ENCODE measurements at places on chromosomes 6 and 20. TPM values are rescaled to one million over a fixed set of nuclear protein-coding genes. Genes with fewer than 3 reads are reported as not detected.

GRCh38 chr6:166852451-166852975, 103.8 kb downstream of the RNASET2 start:
- no peaks in the 10 kb centered on the region for H3K4me1 ChIP-seq
- DNase-seq = no peak
- H3K27ac ChIP-seq = no peak overlapping the region
- no peak overlapping the region for H3K4me3 ChIP-seq
- no peaks in the 10 kb centered on the region for H3K36me3 ChIP-seq

GRCh38 chr6:17503051-17503450, 97.1 kb upstream of the FAM8A1 start:
- H3K4me1 ChIP-seq = no peaks in the 10 kb centered on the region
- H3K36me3 ChIP-seq = no peaks in the 10 kb centered on the region
- no peak overlapping the region for H3K4me3 ChIP-seq
- no peak overlapping the region for H3K27ac ChIP-seq
- no peak for DNase-seq
- H3K27me3 ChIP-seq = no peaks in the 10 kb centered on the region

GRCh38 chr6:150281767-150282166, 87.0 kb upstream of the IYD start:
- no peak overlapping the region for H3K27ac ChIP-seq
- H3K27me3 ChIP-seq = peaks cover 2% of the 10 kb centered on the region

- no peaks in the 10 kb centered on the region for H3K27me3 ChIP-seq
- H3K36me3 ChIP-seq = no peaks in the 10 kb centered on the region
- no peaks in the 10 kb centered on the region for H3K4me1 ChIP-seq
- H3K27ac ChIP-seq = no peak overlapping the region
- DNase-seq = no peak
- H3K4me3 ChIP-seq = no peak overlapping the region
Measured at GRCh38 chr20:63156221-63156671, 59.7 kb downstream of the YTHDF1 start.

DNA sequence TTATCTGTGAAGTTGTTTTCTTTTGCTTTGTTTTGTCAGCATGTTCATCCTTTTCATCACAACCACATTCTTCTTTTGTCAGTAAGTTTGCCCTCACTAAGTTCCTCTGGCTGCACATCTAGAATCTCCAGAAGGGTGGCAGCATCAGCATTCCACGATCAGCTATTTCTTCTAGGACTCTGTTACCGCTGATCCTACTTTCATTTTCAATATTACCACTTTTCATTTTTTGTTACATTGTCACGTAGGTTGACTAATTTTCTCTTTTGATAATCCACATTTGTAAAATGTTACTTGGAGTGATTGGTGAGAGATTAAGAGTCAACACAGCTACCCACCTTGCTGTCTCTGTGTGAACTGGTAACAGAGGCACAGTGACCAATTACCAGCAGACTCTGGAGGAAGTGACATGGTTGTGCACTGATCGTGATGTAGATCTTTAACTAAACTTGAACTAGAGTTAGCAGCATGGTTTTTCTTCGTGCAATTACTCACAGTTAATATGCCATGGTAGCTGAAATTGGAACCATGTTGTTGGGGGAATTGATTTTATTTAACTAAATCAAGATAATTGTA, 307.9 kb upstream of the SLC35B3 start:
- H3K36me3 ChIP-seq = no peaks in the 10 kb centered on the region
- no peak for DNase-seq
- H3K4me3 ChIP-seq = peak overlapping the region; percentile 58
- H3K4me1 ChIP-seq = peaks cover 3% of the 10 kb centered on the region
- H3K27me3 ChIP-seq = no peaks in the 10 kb centered on the region

DNA sequence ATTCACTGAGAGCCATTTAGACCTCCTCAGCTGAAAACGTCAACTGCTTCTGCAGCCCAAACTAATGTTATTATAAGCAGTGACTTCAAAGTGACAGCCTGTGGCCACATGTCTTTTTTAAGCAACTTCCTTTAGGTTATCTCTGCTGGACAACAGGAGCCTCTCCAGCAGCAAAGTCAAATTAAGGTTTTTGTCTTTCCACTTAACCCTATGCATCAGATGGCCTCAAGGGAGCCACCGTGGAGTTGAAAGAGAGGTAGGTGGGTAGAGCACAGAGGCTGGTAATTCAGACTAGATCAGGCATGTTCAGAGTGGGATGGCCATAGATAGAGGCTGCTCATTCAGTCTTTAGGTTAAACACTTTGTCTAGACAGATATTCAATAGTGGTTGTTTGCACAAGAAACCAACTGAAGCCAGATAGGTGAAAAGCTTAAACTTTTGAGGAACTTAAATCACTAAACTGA, 300.6 kb upstream of the ECI2 start:
- no peaks in the 10 kb centered on the region for H3K27me3 ChIP-seq
- H3K36me3 ChIP-seq = no peaks in the 10 kb centered on the region
- H3K4me1 ChIP-seq = no peaks in the 10 kb centered on the region
- H3K27ac ChIP-seq = no peak overlapping the region

DNA sequence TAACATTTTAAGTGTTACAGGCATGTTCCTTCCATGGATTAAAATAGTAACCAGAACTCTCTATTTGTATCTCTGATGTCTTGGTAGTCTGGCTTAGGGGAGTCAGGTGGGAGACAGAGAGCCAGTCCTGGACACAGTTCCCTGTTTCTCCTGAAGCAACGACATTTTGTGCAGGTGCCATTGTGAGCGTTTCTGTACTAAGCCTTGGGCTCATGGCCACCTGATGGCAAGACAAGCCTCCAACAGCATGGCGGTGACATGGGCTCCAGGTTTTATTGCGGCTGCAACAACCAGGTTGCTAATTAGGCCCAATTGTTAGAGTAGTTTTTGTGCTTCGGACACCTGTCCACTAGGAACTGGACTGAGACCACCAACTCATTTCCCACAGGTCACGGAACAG, 105.3 kb downstream of the PRDM13 start:
- DNase-seq = no peak
- no peaks in the 10 kb centered on the region for H3K27me3 ChIP-seq
- H3K4me1 ChIP-seq = no peaks in the 10 kb centered on the region
- H3K4me3 ChIP-seq = no peak overlapping the region
- H3K36me3 ChIP-seq = no peaks in the 10 kb centered on the region

DNA sequence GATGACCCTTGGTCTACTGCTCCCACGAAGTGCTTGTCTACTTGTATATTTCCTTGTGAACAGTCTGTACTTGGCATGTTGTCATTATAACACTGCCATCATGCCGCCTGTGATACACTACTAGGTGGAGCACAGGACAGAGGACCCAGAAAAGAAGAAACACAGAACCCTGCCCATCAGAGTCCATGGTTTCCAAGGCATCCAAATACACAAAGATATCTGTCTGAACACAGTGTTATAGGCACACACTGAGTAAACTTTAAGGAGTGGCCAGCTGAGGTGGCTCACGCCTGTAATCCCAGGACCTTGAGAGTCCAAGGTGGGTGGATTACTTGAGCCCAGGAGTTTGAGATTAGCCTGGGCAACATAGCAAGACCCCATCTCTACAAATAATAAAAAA, 110.5 kb upstream of the SLC2A12 start:
- H3K27ac ChIP-seq = no peak overlapping the region
- peaks cover 4% of the 10 kb centered on the region for H3K36me3 ChIP-seq
- H3K4me3 ChIP-seq = no peak overlapping the region

- no peak overlapping the region for H3K27ac ChIP-seq
- H3K27me3 ChIP-seq = no peaks in the 10 kb centered on the region
- DNase-seq = no peak
- H3K4me1 ChIP-seq = peaks cover 18% of the 10 kb centered on the region
Measured at GRCh38 chr20:63703471-63703975, 4.3 kb downstream of the ARFRP1 start.

DNA sequence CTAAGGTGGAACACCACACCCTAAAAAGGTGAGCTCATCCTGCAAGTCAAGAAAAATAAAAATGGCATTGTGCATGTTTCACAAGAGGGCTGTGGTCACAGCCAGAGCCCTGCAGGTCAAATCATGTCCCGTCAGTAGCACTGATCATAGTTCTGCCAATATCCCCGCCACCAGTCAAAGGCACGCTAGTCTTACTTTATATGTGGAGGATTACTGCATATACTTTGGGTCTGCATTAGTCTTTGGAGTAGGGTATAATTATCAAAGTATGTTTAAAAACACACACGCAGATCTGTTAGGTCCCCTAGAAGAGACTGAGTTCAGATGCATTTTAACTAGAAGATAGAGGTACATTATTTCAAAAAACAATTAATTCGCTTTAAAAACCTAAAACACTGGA, 1.8 kb downstream of the PERP start:
- no peak overlapping the region for H3K4me3 ChIP-seq
- no peaks in the 10 kb centered on the region for H3K36me3 ChIP-seq
- H3K27ac ChIP-seq = no peak overlapping the region
- DNase-seq = no peak
- peaks cover 22% of the 10 kb centered on the region for H3K4me1 ChIP-seq
- peaks cover 7% of the 10 kb centered on the region for H3K27me3 ChIP-seq

DNA sequence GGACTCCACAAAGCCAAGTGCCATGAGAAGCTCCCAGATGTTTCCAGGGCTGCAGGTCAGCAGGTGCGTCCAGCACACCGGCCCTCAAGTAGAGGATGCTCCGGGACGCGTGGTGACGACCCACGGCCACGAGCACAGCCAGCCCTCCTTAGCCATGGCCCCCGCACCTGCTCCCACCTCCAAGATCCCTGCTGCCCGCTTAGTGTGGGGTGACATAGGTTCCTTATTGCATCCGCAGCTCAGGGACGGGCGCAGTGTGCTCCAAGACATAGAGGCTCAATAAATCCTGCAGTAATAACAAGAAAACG, 138.1 kb upstream of the RPS6KA2 start:
- no peak overlapping the region for H3K4me3 ChIP-seq
- DNase-seq = no peak
- H3K36me3 ChIP-seq = no peaks in the 10 kb centered on the region
- H3K4me1 ChIP-seq = peaks cover 4% of the 10 kb centered on the region
- no peaks in the 10 kb centered on the region for H3K27me3 ChIP-seq

GRCh38 chr6:31920811-31921210, 6.7 kb upstream of the C2 start:
- H3K36me3 ChIP-seq = no peaks in the 10 kb centered on the region
- no peak overlapping the region for H3K4me3 ChIP-seq
- DNase-seq = no peak
- H3K27ac ChIP-seq = no peak overlapping the region
- H3K4me1 ChIP-seq = no peaks in the 10 kb centered on the region

GRCh38 chr6:36964349-36964748, 9.8 kb downstream of the PI16 start:
- no peaks in the 10 kb centered on the region for H3K27me3 ChIP-seq
- peaks cover 36% of the 10 kb centered on the region for H3K36me3 ChIP-seq
- H3K27ac ChIP-seq = peak overlapping the region; percentile 29
- no peak for DNase-seq

DNA sequence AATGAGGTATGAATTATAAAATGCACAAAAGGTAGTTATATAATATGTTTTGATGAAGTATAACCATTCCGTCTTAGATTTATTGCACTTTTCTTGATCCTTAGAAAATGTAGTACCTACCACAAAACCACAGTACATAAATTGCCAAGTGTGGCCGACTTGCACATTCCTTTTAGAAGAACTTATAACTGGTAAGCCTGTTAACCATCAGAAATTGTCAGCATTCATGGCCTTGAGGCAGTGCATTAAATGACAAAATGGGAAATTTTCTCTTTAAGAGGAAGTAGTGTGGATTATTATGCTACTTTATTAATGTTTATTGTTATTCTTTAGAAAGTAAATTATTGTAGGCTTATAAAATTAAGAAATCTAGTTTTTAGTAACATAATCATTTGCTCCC, 29.6 kb downstream of the TAB2 start:
- H3K36me3 ChIP-seq = peaks cover 29% of the 10 kb centered on the region
- no peak overlapping the region for H3K27ac ChIP-seq
- H3K27me3 ChIP-seq = no peaks in the 10 kb centered on the region
- H3K4me1 ChIP-seq = peaks cover 67% of the 10 kb centered on the region

- H3K27ac ChIP-seq = no peak overlapping the region
- no peaks in the 10 kb centered on the region for H3K36me3 ChIP-seq
- H3K27me3 ChIP-seq = no peaks in the 10 kb centered on the region
- no peak for DNase-seq
Measured at GRCh38 chr20:7773511-7773910, 166.7 kb downstream of the HAO1 start.

- H3K27me3 ChIP-seq = no peaks in the 10 kb centered on the region
- DNase-seq = no peak
- H3K4me1 ChIP-seq = peaks cover 14% of the 10 kb centered on the region
- H3K27ac ChIP-seq = no peak overlapping the region
- H3K4me3 ChIP-seq = no peak overlapping the region
Measured at GRCh38 chr6:4790158-4790899, 14.1 kb downstream of the CDYL start.

GRCh38 chr20:54335299-54335698, 127.4 kb downstream of the PFDN4 start:
- no peaks in the 10 kb centered on the region for H3K27me3 ChIP-seq
- DNase-seq = no peak
- H3K36me3 ChIP-seq = no peaks in the 10 kb centered on the region
- no peak overlapping the region for H3K4me3 ChIP-seq
- no peak overlapping the region for H3K27ac ChIP-seq

DNA sequence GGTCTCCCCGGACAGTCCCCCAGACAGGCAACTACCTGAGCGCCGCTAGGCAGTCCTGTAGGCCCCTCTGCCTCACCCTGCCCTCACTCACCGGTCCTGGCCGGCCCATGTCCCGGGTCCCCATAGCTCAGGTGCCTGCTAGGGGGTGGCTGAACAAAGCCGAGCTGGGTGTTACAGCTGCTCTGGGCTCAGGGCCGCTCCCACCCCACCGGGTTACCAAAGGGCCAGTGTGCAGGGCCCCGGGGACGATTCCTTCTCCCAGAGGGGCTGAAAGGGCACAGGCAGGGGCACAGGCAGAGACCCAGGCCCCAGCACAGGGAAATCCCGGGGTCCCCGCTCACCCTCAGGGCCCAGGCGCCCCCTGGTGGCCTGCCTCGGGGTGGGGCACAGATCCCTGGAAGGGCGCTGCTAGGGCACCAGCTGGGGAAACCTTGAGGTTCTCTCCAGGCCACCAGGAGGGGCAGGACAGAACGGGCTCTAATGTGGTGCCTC, 118.4 kb downstream of the GRM4 start:
- no peaks in the 10 kb centered on the region for H3K36me3 ChIP-seq
- H3K27me3 ChIP-seq = no peaks in the 10 kb centered on the region
- no peaks in the 10 kb centered on the region for H3K4me1 ChIP-seq
- no peak overlapping the region for H3K4me3 ChIP-seq

DNA sequence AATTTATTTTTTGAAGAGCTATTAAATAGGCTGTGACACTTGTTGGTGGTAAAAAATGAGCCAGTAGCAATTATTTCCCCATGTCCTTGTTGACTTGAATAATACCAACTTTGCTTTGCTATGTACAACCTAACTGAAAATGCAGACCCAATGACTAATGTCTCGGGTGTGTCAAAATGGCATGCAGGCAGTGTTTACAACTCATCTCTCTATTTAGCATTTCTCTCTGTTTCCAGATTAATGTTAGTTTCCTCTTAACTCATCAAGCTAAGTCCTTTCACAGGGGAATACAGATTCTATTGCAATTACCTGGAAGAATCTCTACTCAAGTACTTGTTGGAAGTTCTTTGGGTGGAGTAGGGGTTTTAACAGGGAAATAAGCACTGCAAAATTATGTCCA, 504.4 kb downstream of the BCKDHB start:
- no peak for DNase-seq
- H3K4me1 ChIP-seq = no peaks in the 10 kb centered on the region
- no peak overlapping the region for H3K27ac ChIP-seq
- H3K36me3 ChIP-seq = no peaks in the 10 kb centered on the region

Gene FAM209B
- total RNA-seq = 1.3 TPM

Gene RIPOR2
- 364 TPM for total RNA-seq

Gene MAFB
- total RNA-seq = not detected
